H9 (cell line): ENCODE measurements at places on chromosomes 5 and 9.

DNA sequence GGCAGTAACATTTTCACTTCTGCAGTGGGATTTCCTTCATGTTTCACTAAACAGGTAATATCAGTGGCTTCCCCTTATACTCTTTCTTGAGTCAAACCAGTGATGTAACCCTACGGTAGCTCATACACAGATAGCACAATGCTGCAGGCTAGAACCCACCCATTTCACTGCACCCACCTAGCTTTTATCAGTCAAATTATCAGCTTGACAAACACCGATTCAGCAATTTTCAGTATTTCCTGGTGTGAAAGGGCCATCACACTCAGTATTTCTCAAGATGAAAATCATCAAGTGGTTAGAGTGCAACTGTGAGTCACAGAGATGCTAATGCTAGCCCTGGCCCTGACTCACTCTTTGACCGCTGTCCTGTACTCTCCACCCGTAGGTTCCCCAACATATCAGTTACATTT lies 242.3 kb upstream of the PTGER4 start:
- no peak for DNase-seq

GRCh38 chr9:79040671-79041070 lies 531.1 kb upstream of the TLE4 start:
- no peak for DNase-seq

DNA sequence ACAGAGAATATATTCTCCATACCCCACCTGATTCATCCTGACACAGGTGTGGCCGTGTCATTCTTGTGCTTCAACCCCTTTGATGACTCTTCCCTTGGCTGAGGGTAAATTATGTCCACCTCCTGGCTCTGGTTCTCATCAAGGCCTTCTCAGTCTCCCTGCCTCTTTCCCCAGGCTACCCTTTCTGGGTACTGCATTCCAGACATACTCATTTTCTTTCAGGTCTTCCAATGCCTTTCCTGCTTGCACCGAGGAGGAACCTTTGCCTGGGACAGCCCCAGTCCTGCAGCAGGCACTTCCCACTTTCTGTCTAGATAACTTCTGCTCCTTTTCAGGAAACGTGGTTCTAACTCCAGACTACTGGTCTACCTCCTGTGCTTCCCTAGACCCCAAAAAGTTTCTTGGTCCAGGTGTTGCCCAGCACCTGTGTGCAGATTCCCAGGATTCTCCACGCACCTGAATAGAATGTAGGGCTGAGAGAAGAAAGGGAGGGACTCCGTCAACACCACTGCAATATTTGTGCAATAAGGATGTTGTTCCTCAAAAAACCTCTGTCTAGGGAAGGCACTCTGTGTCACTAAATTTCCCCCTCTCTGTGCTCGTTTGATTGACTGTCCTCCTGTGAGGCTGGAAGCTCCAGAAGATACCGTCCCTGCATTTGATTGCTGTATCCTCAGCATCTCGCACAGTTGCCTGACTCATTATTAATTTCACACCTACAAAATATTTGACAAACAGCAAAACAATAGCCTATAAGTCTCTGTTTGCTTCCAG lies 255.4 kb upstream of the NFIL3 start:
- no peak for DNase-seq

- DNase-seq: no peak
Measured at GRCh38 chr5:115602591-115603125, 379 bp upstream of the TICAM2 start.

DNA sequence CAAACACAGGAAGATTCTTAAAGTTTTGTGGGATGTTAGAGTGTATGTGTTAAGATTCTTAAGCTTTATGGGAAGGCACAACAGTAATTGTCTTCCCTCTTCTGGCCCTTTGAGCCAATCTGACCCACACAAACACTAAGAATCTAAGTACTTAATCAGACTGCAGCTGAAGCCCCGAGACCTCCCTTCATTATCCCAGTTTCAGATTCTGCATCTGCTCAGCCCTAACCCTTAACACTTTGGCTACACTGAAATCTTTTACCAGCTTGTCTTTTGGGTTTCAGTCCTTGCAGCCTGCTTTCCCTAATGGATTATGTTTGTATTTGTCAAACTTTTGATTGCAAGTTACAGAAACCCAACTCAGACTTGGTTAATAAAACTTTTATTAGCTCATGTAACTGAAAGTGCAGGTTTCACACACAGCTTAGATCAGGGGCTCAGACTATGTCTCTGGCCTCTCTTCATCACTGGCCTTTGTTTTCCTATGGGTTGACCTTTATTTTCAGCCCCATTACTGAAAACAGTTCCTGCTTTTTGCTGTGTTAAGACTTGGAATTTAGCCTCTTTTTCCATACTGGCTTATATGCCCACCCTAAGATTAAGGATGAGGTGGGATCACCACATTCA lies 71.5 kb downstream of the COX7C start:
- DNase-seq: no peak

DNA sequence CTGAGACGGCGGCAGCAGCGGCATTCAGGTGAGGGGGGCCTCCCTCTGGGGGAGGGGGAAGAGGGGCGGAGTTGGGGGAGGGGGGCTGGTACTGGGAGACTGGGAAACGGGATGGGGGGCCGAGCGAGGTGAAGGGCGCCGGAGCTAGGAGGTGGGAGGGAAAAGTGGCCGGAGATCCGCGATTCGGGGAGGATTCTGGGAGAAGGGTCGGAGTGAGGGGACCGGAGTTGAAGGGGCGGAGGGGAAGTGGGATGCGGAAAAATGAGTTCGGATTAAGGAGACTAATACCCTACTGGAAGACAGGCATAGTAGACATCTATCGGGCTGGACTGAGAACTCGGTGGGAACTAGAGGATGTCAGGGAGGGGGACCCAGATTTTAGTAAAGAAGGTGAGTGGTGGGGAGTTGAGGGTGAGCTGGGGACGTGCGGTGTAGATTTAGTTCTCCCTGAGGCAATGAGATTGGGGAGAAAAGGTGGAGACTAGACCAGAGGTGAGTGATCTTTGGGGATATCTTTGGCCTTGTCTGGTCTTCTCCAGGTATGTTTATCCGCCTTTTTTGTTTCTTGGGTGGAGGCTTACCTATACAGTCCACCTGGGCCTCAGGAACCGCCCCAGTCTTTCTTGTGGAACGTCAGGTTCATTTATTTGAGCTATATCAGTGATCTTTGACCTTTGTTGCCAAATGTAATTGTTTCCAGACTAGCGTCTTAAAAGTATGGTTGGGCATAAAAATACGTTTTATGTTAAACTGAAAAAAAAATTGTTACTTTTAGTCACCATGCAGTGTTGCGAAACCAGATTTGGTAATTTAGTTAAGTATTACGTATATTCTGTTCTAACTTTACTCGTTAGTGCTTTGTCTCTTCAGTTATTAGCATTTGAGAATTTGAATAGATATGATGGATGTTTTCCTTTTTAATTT lies 632 bp downstream of the UBAP1 start:
- peak; percentile 90 for DNase-seq

GRCh38 chr9:131280660-131281059 lies 4.3 kb upstream of the FAM78A start:
- DNase-seq: no peak

- DNase-seq: no peak
Measured at GRCh38 chr5:72170101-72170500, 62.8 kb downstream of the MAP1B start.

DNA sequence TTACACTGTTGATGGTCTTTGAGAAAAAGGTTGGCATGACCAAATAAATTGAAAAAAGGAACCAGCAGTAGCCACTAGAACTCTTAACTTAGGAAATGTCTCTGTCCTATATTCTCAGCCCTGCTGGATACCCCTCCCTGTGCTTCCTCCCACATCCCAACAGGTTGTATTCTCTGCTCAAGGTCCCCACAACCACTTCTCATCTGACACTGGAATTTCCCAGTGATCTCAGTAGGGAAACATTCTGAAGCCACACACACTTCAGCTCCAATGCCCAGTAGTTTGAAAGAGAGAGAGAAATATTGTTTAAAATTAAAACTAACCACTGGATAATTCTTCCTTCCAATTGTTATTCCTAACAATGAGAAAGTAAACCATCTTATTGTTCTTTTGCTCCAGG lies 30.0 kb upstream of the NREP start:
- DNase-seq: no peak
